ENCODE measurements at places on chromosomes 1 and 21.

- no peak for DNase-seq
Observed at GRCh38 chr1:191582169-191582568, 576.1 kb upstream of the RGS18 start.

DNA sequence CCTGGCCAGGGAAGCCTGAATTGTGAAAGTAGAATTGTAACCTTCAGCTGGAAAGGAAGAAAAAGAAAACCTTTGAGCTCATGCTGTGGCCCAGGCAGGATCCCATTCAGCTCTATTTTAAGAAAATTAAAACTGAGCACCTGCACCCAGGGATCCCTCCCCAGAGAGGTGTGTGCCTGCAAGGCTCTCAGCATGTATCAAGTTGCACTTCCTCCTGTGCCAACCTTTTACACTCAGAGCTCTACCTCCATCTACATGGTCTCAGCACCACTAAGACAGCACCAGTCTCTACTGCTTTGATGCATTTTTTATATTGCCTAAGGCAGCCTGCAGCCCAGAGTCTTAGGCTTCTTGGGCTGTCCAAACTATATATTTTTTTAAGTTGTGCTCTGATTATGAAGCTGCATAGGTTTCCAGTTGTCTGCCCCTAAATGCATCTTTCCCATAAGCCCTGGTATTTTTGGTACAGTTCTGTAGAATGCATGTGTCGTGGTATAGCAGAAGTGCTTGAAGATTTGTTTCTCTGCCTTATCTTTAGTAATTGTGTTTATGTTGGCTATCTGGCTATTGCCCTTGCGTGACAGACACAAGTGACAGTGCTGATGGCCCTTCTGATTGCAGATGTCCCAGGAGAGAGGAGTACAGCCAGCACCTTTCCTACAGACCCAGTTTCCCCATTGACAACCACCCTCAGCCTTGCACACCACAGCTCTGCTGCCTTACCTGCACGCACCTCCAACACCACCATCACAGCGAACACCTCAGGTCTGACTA, 63.1 kb downstream of the PTPRC start:
- no peak for DNase-seq

GRCh38 chr1:107480548-107481415, 339.9 kb downstream of the NTNG1 start:
- DNase-seq, result no peak

DNA sequence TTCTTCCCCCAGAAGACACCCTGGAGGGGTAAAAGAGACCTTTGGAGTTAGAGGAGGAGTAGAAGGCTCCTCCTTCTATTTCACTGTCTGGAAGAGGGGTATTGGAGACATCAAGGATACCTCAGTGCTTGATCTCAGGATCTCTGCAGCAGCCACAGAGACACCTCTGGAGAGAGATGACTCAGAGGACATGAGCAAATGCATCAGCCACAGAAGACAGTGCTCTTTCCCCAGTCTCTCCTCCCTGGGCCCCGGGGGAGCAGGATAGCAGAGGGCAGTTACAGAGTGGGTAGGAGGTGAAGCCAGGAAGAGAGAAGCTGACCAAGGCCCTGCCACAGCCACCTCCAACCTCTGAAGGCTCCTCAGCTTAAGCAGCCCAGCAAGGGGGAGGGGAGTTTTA, 15.3 kb upstream of the TEDDM1 start:
- DNase-seq, result no peak

DNA sequence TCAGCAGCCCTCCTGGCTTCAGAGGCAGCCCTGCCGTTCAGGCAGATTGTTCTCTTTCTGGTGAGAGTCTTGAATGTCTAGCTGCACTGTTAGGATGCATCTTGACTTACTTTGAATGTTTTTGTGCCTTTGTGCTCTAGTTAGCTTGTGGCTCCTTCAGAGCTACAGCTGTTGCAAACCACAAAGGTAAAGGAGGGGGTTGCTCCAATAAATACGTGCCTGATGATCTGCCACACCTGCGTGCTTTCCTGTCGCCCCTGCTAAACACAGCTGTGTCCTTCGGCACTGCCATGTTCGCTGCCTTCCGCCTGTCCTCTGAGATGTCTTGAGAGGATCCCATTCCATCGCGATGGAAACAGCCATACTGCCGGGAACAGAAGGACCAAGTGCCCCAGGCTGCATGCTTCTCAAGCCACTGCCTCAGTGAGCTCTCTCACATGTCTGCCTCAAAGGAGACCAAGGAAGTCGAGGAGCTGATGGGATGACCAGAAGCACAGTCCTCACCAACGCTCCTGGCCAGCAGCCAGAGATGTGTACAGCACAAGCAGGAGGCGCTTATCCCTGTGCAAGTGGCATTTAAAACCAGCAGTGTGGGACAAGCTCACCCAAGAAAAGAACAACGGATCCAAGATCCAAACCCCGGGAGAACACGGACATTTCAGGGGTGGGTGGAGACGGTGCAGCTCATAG, 12.0 kb upstream of the SMIM12 start:
- DNase-seq, result no peak

DNA sequence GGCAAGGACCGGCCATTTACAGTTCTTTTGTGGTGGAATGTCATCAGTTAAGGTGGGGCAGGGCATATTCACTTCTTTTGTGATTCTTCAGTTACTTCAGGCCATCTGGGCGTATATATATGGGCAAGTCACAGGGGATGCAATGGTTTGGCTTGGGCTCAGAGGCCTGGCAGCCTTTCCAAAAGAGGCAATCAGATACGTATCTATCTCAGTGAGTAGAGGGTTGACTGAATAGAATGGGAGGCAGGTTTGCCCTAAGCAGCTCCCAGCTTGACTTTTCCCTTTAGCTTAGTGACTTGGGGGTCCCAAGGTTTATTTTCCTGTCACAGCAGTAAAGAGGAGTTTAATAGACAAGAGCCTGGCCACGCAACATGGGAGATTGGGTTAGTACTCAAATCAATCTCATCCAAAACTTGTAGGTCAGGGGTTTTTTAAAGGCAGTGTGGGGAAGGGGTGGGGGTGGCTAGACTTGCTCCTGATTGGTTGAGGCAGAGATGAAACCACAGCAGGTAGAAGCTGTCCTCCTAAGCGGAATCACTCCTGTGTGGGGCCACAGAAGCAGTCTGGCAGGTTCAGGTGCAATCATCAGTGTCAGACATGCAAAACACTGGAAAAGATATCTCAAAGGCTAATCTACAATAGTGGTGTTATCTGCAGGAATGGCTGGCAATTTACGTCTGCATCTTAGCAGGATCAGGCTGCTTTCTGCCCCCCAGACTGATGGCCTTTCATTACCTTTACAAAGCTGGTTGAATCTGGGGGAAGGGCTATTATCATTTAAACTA, 112.9 kb downstream of the TLR5 start:
- DNase-seq, result no peak

GRCh38 chr21:34946916-34947534, 102.1 kb downstream of the RUNX1 start:
- DNase-seq, result no peak

GRCh38 chr1:81021134-81021533, 779.6 kb upstream of the ADGRL2 start:
- DNase-seq, result no peak
